ENCODE measurements at places on chromosomes 5 and 9.
A peak's percentile ranks its signal among the peaks of the same experiment; 100 is the strongest.

- DNase-seq: no peak
Observed at GRCh38 chr5:128881502-128882018, 83.7 kb upstream of the SLC27A6 start.

- no peak for DNase-seq
Observed at GRCh38 chr5:86983208-86983607, 284.5 kb upstream of the RASA1 start.

- DNase-seq: no peak
Observed at GRCh38 chr9:132506977-132507669, 75.3 kb upstream of the BARHL1 start.

DNA sequence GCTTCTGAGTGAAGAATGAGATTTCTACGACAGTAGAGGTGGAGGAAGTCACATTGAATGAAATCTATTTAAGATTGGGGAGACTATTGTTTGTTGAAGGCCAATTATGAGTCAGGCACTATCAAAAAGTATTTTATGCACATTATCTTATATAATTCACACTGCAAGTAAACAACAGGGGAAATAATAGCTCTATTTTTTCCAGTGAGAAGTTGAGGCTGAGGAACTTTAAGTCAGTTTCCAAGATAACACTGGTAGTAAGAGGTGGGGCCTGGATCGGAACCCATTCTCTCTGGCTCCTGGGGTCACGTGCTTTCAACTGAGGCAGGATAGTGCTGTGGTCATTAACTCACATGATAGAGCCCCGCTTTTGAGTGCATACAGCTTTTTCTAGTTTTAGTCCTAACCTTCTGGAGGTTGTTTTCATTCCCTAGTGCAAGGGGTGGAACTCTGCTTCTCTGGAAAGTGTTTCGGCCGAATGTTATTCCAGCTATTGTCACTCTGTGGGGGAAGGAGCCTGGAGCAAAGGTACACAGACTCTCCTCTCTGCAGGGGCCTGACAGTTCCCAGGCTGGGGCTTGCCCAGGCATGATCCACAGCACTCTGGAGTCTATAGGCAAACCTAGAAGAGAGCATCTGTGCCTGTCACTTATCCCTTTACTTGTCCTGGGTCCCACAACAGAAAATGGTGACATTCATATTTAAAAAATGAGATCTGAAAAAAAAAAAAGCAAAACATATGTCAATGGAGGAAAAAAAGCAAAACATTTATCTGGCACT is 352.4 kb upstream of the ACTBL2 start:
- no peak for DNase-seq

DNA sequence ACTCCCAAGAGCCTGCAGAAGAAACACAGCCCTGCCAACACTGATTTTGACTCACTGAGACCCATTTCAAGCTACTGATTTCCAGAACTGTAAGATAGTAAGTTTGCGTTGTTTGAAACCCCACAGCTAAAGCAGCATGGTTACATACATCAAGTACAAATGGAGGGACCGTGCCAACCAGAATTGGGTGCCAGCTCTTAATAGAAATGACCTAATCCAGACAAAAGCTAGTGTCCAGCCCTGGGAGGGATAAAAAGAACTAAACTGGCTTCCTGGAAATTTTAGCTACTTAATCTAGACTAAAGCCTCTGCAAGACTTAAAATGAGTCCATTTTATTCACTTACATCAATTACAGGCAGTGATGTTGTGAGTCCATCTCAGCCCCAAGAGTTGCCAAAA is 122.6 kb downstream of the ADAMTS12 start:
- DNase-seq: no peak

DNA sequence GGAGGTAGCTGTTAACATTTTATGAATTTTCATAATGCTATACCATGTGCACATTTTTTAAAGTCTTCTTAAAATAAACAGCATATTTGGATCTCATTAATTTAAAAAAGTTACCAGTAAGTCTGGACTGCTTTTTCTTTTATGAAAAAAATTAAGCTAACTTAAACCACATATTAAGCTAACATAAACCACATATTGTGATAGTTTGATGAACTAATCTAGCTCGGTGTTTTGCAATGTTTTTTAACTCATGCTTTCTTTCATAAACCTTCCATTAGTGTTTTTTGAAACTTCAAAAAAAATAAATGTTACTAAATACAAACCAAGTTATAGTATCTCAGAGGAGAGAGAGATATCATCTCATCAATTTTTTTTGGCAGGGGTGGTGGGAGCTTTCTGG is 26.5 kb downstream of the POLK start:
- no peak for DNase-seq

DNA sequence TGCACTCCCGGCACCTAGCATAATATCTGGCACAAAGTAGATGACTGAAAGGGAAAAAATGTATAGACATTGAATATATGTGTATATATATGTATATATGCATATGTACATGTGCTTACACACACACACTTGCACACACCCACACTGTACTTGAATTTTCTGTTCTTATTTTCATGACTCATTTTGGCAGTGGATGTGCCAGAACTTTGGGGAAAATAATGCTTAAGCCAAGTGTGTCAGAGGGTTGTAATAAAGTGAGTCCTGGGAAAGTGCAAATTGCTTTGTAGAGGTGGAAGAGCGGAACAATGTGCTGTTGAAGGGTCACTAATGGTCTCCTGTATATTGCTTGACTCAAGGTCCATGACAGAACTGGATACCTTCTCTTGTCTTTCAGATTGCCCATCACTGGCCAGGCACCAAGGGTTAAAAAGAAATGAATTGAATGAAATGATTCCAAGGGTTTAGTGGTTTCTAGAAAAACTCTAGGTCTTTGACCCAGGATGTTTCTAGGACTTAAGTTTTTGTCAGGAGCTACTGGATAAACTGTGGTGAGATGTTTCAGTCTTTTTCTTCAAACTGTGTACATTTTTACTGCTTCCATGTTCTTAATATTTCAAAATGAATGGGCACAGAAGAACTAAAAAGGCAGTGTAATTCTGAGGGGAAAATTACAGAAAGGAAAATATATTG is 129.9 kb upstream of the MOCS2 start:
- no peak for DNase-seq

GRCh38 chr9:110028271-110028670 is 179.7 kb downstream of the C9orf152 start:
- DNase-seq: no peak

DNA sequence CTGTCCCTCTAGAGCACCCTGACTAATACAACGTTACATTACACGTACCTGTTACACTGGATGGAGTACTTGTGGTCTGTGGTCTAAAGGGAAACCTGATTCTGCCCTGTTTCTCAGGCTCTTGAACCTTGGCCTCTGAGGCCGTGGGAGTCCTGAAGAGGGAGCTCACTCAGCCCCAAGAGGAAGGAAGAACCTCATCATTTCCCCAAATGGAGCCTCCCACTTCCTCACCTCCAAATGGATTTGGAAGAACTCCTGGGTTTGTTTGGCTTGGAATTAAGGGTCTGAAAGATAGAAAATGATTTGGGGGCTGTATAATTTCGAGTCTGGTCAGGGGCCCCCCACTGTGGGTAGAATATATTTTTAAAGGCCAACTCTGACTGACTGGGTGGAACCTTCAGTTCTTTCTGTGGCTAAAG is 200.2 kb downstream of the SEMA6A start:
- DNase-seq: no peak

DNA sequence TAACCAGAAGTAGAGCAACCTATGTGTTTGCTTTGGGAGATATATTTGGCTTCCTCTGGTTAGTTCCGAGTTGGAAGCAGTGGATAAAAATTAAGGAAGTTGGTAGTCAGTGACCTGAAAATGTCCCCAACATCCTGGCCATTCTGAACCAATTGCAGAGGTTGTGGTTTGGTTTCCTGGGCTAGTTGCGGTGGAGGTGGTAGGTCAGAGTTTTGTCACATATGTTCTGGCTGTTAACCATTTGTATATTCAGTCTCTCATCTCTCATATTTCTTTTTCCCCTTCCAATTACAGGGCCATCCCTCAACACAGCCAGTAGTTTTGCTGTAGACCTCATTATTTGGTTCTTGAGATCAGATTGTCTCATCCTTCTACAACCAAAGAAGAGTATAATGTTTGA is 1026.9 kb downstream of the PTPRD start:
- no peak for DNase-seq

DNA sequence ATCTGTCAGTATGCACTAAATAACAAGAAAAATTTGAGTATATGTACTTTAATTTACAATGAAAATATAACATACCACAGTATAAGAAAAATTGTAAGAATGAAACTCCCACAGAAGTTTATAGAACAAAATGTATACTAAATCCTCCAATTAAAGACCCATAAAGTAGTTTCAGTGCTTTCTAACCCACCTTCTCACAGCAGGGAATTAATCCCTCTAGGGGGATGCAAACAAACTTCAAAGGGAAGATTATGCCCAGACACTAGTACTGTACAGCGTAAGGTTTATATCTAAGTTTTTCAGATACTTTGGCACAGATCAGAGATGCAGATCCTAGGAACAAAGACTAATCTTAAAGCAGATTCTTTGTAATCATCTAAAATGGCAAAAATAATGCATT is 57.2 kb downstream of the DENND1A start:
- no peak for DNase-seq

- DNase-seq: no peak
Observed at GRCh38 chr5:53219174-53219573, 109.6 kb upstream of the MOCS2 start.

GRCh38 chr5:158140120-158140731 is 281.3 kb upstream of the CLINT1 start:
- DNase-seq: no peak

DNA sequence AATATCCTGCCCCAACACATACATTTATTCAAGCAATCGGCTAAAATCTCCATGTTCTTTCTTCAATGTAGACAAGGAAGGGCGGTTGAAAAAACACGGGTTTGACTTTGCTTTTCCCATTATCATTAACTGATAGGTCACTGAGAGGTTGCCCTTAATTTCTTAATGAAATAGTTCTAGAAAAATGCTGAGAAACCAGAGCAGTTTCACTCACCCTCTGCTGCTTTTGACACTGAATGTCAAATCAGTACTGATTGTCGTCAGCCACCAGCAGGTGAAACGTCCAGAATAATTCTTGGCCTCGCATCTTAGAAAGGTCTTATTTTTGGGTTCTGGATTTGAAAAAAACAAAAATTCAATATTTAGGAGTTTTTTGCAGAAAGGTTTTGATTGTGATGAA is 8.1 kb downstream of the IL12B start:
- DNase-seq: no peak

GRCh38 chr9:94145640-94146039 is 61.4 kb downstream of the PTPDC1 start:
- no peak for DNase-seq

DNA sequence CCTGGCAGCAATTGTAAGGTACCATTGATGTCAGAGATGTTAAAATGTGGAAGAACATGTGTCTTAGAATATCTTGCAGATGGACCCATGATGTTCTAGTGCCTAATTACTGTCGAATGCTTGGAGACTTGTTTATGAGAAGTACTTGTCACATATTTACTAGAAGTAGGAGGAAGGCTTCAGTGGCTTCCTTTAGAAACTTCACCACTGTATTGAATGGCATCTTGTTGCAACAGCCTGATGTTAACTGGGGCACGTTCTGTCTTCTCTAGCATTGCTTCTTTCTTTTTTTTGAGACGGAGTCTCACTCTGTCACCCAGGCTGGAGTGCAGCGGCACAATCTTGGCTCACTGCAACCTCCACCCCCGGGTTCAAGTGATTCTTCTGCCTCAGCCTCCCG is 16.5 kb downstream of the UGCG start:
- no peak for DNase-seq

GRCh38 chr5:1278216-1278615 is 16.7 kb downstream of the TERT start:
- DNase-seq: no peak

DNA sequence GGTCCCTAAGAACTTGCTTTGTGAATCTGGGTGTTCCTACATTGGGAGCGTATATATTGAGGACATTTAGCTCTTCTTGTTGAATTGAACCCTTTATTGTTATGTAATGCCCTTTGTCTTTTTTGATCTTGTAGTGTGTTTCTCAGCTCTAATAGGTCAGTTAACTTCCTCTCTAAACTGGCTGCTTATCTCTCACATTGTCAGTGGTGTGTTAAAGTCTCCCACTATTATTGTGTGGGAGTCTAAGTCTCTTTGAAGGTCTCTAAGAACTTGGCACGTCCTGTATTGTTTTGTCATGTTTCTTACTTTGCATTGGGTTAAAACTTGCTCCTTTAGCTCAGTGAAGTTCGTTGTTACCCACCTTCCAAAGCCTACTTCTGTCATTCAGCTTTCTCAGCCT is 36.2 kb downstream of the RIC1 start:
- no peak for DNase-seq

GRCh38 chr9:129258124-129258822 is 80.2 kb upstream of the IER5L start:
- peak; percentile 82 for DNase-seq

- DNase-seq: no peak
Observed at GRCh38 chr5:72082048-72082447, 25.2 kb upstream of the MAP1B start.

DNA sequence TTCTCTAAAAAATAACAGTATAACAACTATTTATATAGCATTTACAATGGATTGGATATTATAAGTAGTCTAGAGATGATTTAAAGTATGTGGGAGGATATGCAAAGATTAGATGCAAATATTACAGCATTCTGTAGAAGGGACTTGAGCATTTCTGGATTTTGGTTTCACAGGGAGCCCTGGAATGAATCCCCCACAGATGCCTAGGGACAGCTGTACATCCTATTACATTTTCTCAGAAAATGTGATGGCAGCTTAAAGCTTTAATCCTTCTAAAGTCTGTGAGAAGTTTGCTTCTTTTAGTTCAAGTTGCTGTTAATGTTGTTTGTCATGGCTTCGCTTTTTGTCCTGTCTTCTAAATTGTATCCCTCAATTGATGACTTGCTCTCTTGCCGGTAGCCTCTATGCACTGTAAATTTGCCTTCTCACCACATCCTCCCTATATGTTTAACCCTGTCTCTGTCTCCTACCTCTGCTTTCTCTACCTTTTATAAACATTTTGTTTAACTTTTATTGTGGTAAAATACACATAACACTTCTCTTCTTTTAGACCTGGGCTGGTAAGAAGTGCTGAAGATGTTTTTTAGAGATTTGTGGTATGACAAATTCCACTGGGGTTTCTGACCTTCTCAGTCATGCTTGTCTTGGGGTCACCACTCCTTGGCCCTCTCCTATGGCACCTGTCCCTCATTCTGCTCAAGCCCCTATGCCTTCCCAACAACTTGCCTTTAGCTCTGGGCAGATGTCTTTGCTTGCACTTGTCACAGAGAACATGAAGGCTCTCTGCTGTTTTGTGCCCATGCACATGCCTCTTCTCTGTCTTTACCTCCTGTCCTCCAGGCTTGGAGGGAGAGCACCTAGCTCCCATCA is 37.9 kb downstream of the LNPEP start:
- no peak for DNase-seq

DNA sequence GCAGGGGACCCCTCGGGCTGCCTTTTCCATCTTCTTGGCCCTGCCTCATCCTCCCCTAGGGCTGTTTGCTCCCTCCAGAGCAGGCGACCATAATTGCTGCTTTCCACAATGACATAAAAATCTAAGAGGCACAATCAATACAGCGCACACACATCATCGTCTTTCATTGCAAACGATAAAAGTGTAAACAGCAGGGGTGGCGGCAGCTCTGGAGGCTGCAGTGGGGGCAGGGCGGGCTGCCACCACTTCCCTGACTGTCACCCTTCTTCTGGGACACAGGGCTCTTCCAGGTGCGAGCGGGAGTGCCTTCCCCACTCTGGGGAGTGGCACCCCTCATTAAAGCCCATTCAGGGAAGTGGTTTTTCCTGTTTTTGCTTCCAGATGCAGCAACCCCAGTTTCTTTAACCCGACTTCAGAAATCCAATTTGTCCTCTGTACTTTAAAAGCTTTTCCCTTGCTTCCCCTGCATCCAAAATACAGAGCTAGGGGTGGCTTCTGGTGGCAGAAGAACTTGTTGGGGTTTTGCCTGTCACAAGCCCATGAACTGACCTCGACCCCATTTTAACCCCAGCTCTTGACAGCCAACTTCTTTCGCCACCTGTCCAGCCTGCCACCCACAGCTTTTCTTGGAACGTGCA is 45.7 kb downstream of the TSPAN17 start:
- DNase-seq: no peak

Measured in activated CD4-positive, alpha-beta T cell treated with anti-CD3 and anti-CD28 coated beads for 1 hour (primary cell).